Activated CD8-positive, alpha-beta T cell treated with anti-CD3 and anti-CD28 coated beads, Interleukin-2, amount 10 ng/mL, durations not matched to agents 7 days and 5 days (primary cell): ENCODE measurements at places on chromosomes 1 and 21. TPM values are rescaled to one million over a fixed set of nuclear protein-coding genes. Genes with fewer than 3 reads are reported as not detected.

GRCh38 chr1:8473121-8473875 is 155.4 kb downstream of the SLC45A1 start:
- H3K27me3 ChIP-seq: no peaks in the 10 kb centered on the region
- H3K27ac ChIP-seq: no peak overlapping the region
- peaks cover 1% of the 10 kb centered on the region for H3K36me3 ChIP-seq
- no peak overlapping the region for H3K4me3 ChIP-seq
- no peak for DNase-seq

FAM163A gene
- total RNA-seq: not detected

DNA sequence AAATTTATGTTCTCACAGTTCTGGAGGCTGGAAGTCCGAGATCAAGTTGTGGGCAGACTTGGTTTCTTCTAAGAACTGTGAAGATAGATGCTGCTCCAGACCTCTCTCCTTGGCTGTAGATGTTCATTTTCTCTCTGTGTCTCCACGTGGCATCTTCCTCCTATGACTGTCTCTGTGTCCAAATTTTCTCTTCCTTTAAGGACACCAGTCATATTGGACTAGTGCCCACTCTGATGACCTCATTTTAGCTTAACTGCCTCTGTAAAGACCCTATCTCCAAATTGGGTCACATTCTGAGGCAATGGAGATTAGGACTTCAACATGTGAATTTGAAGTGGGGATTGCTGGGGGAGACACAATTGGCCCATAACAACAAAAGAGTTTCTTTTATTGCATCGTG is 125.3 kb upstream of the ETS2 start:
- H3K27me3 ChIP-seq: peaks cover 14% of the 10 kb centered on the region
- H3K36me3 ChIP-seq: no peaks in the 10 kb centered on the region
- peaks cover 8% of the 10 kb centered on the region for H3K4me1 ChIP-seq

DNA sequence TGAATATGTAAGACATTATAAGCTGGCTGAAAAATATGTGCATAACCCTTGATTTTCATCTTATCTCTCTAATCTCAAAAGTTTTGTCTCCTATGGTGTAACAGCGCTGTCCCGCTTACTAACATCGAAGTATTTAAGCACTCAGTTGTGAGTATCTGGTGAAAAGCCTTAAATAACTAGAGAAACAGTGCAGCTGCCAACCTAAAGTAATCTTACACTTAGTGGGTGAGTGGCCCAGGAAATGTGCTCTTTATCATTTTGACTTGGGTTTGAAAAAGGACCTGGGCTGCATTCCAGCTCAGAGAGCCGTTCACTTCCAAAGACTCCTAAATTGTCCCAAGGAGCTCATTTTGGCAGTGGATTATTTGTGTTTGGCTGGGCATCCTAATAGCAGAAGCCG is 225.9 kb downstream of the SPATA17 start:
- DNase-seq: no peak
- no peaks in the 10 kb centered on the region for H3K27me3 ChIP-seq
- H3K4me3 ChIP-seq: no peak overlapping the region
- H3K4me1 ChIP-seq: no peaks in the 10 kb centered on the region

- H3K27ac ChIP-seq: no peak overlapping the region
- H3K27me3 ChIP-seq: no peaks in the 10 kb centered on the region
- no peaks in the 10 kb centered on the region for H3K36me3 ChIP-seq
- no peak overlapping the region for H3K4me3 ChIP-seq
These were observed 123.6 kb downstream of the TGFB2 start for GRCh38 chr1:218468711-218469110.

DNA sequence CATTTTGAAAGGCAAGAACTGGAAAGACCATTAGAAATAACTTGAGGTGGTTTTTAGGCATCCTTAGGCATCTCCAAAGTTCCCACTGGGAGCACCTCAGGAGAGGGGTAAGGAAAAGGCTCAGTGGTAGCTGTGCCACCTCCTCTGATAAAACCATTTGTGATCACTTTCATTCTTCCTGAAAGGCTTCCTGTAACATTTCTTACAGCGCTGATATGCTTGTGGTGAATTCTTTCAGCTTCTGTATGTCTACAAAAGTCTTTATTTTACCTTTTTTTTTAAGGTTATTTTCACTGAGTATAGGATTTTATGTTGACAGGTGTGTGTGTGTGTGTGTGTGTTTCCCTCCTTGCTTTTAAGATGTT is 54.8 kb downstream of the VANGL2 start:
- peak overlapping the region; percentile 65 for H3K27ac ChIP-seq
- peak overlapping the region; percentile 6 for H3K4me3 ChIP-seq
- H3K4me1 ChIP-seq: peaks cover 49% of the 10 kb centered on the region
- DNase-seq: no peak
- H3K36me3 ChIP-seq: no peaks in the 10 kb centered on the region

DNA sequence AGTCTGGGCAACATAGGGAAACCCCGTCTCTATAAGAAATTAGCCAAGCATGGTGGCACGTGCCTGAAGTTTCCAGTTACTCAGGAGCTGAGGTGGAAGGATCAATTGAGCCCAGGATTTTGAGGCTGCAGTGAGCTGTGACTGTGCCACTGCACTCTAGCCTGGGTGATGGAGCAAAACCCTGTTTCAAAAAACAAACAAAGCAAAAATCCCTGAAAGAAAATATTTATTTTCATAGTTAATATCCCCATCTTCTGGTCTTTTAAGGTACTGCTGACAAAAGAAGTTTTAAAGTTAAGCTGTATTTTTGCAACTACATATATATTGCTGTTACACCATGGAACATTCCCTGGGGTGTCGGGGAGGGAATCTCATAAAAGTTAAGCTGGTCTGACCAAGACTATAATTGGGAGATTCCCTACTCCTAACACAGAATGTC is 26.0 kb downstream of the VAMP4 start:
- H3K4me1 ChIP-seq: no peaks in the 10 kb centered on the region
- DNase-seq: no peak
- peaks cover 2% of the 10 kb centered on the region for H3K36me3 ChIP-seq
- no peaks in the 10 kb centered on the region for H3K27me3 ChIP-seq

DNA sequence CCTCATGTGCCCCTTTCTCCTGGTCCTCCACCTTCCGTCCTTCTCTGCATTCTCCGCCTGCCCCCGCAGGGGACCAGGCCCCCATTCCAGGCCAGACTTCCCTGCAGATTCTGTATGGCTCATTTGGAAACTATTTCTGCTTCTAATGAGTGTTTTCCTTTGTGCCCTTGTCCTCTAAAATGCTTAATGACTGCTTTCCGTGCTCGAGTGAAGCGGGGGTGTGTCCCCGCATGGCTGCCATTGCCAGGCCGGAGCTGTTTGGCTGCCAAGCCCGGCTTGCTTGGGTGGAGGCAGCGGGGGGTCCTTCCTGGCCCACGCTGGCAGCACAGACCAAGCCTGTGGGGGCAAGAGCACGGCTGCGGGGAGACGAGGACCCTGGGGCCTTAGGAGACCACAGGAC is 299.3 kb upstream of the VAMP3 start:
- H3K4me3 ChIP-seq: no peak overlapping the region
- no peak overlapping the region for H3K27ac ChIP-seq
- no peaks in the 10 kb centered on the region for H3K4me1 ChIP-seq
- H3K36me3 ChIP-seq: no peaks in the 10 kb centered on the region
- DNase-seq: no peak
- no peaks in the 10 kb centered on the region for H3K27me3 ChIP-seq

DNA sequence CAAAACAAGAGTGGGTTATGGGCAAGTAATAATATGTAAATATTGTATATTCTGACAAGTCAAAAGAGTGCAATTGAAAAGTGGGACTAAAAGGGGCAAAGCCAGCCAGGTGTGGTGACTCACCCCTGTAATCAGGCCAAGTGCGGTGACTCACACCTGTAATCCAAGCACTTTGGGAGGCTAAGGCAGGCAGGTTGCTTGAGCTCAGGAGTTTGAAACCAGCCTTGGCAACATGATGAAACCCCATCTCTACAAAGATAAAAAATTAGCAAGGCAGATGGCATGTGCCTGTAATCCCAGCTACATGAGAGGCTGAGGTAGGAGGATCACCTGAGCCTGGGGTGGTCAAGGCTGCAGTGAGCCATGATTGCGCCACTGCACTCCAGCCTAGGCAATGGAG is 304.0 kb downstream of the HHIPL2 start:
- H3K4me3 ChIP-seq: no peak overlapping the region
- H3K36me3 ChIP-seq: no peaks in the 10 kb centered on the region
- no peak overlapping the region for H3K27ac ChIP-seq
- no peaks in the 10 kb centered on the region for H3K4me1 ChIP-seq
- no peaks in the 10 kb centered on the region for H3K27me3 ChIP-seq
- no peak for DNase-seq

CHD5 gene
- total RNA-seq: 0.23 TPM

DNA sequence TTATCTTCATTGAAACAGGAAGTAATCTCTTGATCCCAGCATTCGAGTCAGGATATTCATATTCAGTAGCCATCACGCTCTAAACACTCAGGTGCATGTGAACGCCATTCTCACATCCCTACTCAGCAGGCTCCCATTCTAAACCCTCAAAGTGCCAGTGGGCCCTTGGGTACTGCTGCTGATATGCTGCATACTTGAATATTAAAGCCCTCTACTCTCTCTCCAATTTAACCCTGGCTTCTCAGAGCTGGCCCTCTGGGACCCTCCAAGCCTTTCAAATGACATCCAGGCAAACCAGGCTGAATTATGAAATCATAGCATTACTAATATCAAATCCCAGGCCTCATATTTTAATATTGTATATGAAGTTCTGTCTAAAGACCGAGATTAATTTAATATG is 468.2 kb downstream of the NUF2 start:
- no peak overlapping the region for H3K27ac ChIP-seq
- H3K4me3 ChIP-seq: no peak overlapping the region
- no peaks in the 10 kb centered on the region for H3K4me1 ChIP-seq
- no peak for DNase-seq

DNA sequence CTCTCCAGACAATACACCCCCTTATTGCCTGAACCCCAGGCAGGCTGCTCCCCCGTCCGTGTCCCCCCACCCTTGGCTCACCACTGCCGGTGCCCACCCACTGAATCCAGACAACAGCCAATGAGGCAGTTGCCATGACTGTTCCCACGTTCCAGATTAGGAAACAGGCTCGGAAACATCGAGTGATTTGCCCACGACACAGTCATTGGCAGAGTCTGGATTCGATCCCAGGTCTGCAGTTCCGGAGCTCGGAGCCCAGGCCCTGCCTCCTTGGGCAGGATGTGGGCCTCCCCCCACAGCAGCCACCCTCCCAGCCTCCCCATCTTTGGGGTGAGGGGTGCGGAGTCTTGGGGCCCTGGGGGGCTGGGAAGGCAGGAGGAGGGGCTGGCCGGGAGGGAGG is 20.3 kb upstream of the CLSTN1 start:
- H3K27ac ChIP-seq: no peak overlapping the region
- H3K27me3 ChIP-seq: no peaks in the 10 kb centered on the region
- no peaks in the 10 kb centered on the region for H3K4me1 ChIP-seq
- no peak overlapping the region for H3K4me3 ChIP-seq
- no peak for DNase-seq

CATSPERE gene
- total RNA-seq: 0.61 TPM

DNA sequence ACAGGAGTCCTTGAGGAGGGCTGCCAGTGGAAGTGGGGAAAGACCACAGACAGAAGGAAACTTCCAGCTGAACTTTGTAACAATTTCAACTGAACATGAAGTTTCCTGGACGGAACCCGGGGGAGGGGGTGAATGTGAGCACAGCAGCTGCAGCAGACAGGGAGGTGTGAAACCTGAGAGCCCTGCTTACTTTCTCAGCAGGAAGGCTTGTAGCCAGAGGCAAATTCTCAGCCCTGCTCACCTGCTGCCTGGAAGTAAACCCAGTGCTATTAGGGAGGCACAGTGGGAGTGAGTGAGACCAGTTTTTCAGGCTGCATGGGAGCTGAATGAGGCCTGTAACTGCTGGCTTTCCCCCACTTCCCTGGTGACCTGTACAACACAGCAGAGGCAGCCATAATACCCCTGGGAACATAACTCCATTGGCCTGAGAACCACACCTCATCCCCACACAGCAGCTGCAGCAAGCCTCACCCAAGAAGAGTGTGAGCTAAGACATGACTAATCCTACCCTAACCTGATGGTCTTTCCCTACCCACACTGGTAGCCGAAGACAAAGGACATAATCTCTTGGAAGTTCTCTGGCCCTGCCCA is 9.6 kb upstream of the SPRR2F start:
- peaks cover 12% of the 10 kb centered on the region for H3K27me3 ChIP-seq
- H3K36me3 ChIP-seq: no peaks in the 10 kb centered on the region
- H3K27ac ChIP-seq: no peak overlapping the region
- no peak overlapping the region for H3K4me3 ChIP-seq

MROH9 gene
- total RNA-seq: not detected

DNA sequence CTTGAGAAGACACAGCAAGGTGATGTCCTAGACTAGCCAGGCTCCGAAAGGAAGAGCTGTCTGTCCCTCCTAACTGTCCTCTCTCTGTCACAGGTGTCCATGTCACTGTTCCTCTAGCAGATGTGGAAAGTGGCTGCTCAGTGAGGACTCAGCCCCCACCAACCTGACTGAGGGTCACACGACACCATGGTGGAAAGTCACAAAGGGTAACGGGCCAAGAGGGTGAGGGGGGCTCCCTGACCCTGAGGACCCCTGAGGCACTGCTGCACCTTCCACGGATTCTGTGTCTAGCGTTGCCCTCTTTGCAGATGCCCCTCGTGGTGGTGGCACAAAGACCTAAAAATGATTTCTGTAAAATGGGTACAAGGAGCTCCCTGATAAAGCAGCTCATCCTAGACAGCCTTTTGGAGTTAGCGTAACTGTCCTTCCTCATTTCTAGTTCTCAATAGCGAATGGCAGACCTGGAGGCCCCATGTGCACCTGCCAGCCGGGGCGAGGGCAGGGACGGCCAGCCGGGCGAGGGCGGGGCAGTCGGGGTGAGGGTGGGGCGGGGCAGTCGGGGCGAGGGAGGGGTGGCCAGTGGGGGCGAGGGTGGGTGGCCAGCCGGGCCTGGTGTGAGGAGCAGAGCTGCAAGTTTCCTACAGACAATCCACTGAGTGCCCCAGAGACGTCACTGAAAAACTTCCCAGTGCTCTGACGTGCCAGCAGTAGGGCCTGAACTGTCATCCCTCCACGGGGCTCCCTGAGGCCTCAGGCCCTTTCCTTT is 23.4 kb downstream of the POFUT2 start:
- peaks cover 5% of the 10 kb centered on the region for H3K27me3 ChIP-seq
- peaks cover 39% of the 10 kb centered on the region for H3K36me3 ChIP-seq
- no peak overlapping the region for H3K4me3 ChIP-seq
- no peak overlapping the region for H3K27ac ChIP-seq
- peaks cover 29% of the 10 kb centered on the region for H3K4me1 ChIP-seq

TOR1AIP1 gene
- 67.7 TPM for total RNA-seq

MXRA8 gene
- total RNA-seq: not detected
